ENCODE measurements at places on chromosomes 16 and 17.

GRCh38 chr17:1608676-1609075, 20.0 kb downstream of the SLC43A2 start:
- no peak for DNase-seq

DNA sequence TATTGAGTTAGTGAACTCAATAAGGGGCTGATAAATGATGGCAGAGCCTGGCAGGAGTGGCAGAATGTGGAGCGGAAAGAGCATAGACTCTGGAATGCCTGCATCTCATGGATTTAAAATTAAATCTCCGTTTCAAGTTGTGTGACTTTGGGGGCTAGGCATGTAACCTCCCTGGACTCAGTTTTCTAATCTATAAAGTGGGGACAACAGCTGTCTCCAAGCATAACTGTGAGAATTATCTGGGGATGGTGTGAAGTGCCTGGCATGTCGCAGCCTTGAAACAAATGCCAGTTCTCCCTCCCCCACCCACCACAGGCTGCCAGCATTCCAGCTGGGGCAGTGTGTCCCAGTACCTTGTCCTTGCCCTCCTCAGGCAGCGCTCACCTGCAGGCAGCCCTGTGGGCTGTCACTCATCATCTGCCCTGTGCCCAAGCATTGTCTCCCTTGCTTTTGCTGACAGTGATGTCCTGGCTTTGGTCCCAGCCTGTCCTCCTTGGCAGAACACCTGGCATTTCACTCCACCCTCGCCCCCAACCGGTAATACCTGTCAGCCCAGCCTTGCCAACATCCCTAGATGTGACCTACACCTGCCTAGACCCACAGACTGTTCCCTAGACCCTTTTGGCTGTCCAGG, 129.6 kb downstream of the MRM1 start:
- DNase-seq, result no peak

GRCh38 chr17:50221266-50221863, 19.9 kb upstream of the COL1A1 start:
- no peak for DNase-seq

DNA sequence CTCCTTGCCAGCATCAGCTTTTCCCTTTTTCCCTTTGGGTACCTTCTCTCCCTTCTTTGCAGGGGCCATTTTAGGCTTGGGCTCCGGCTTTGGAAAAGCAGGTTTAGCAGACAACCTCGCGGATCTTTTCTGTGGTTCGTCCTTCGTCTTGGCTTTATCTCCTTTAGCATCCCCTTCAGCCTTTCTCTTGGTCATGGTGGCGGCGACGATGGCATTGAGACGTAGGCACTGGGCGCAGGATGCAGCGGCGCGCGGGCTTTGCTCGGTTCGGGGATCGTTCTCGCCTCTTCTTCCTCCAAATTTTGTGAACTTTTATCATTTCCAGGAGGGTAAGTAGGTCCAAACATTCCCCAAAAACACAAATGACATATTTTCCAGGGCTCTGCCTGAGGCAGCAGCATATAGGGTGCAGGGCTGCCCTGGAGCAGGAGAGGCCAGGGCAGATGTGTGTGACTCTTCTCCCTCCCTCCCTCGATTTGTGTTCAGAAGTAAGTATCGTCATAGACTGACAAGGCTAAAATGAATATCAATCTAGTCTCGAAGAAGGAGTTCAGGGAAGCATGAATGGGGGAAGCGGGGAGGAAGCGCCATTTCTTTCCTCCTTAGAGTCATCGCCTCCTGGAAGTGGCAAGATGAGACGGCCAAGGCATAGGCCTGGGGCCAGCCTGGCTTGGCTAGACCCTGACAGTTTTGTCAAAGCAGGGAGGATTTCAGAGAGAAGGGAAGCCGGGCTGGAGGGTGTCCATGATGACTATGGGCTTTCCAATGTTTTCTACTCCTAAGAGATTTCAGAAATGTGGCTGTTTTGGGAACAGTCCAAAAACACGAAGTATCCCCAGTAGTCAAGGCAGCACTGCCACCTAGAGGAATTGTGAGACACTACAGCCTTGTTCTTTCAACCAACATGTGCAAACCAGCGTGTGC, 13.2 kb downstream of the CHCT1 start:
- peak; percentile 73 for DNase-seq

DNA sequence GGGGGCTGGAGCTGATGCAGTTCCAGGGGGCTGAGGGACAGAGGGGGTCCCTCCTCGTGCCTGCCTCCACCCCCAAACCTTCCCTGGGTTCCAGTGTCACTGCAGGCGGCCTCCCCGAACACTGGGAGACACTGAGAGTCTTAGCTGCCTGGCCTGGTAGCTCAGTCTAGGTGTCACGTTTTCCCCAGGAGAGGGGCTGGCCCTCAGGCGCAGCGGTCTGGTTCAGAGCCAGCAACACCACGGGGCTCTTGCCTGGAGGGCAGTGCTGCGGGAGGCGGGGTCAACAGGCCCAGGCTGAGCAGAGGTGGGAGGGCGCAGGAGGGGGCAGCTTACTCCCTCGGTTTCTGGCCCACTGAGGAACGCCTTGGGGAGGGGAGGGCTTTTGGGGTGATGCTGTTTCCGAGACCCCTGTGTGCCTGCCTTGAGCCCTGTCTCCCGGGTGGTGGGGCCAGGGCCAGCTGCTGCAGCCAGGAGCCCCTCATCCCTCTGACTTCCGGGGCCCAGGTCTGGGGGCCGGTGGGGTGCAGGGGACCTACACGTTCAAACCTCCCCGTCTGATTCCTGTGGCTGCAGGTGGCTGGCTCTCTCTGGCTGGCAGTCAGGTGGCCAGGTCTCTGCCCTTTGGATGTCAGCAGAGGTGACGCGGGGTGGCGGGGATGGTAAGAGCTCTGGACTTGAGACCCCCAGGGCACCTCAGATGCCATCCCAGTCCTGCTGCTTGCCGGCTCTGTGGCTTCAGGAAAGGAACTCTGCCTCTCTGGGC, 89.3 kb upstream of the GSE1 start:
- peak; percentile 87 for DNase-seq

DNA sequence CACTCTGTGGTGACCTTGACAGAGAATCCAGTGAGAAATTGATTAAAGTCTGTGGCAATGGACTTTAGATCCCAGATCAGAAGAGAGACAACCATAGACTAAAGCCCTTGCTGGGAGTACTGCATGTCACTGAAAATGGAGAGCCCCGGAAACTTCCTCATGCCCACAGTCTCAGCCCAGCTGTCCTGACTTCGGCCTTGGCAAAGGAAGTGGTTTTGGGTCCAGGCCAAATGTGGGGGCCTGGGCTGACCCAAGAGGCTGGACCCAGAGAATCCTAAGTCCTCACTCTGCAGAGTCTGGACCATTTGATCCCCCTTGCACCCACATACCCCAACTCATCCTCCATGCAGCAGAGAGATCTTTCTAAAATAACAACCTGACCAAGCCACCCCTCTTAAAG, 4.7 kb upstream of the BEAN1 start:
- DNase-seq, result no peak

- no peak for DNase-seq
Observed at GRCh38 chr16:23407436-23408127, 45.4 kb downstream of the COG7 start.

- DNase-seq, result no peak
Observed at GRCh38 chr16:20147091-20147490, 73.4 kb upstream of the GPR139 start.

GRCh38 chr16:47622451-47623176, 161.5 kb downstream of the PHKB start:
- no peak for DNase-seq

GRCh38 chr17:13384626-13385025, 217.1 kb downstream of the HS3ST3A1 start:
- DNase-seq, result no peak

DNA sequence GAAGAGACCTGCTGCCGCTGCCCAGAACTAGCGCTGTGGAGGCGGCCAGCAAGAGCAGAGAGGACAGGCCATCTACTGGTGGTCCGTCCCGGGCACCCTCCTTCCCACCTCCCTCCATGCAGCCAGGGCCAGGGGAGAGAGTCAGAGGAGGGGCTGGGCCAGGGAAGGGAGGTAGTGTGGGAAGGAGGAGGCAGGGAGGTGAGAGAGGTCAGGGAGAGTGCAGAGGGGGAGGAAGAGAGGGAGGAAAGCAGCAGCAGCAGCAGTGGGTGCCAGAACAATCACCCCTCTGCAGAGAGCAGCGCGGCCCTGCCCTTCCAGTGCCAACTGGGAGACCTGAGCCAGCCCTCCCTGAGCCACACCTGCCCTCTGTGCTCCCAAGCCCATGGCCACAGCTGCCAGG, 6.6 kb downstream of the C16orf95 start:
- DNase-seq, result no peak

DNA sequence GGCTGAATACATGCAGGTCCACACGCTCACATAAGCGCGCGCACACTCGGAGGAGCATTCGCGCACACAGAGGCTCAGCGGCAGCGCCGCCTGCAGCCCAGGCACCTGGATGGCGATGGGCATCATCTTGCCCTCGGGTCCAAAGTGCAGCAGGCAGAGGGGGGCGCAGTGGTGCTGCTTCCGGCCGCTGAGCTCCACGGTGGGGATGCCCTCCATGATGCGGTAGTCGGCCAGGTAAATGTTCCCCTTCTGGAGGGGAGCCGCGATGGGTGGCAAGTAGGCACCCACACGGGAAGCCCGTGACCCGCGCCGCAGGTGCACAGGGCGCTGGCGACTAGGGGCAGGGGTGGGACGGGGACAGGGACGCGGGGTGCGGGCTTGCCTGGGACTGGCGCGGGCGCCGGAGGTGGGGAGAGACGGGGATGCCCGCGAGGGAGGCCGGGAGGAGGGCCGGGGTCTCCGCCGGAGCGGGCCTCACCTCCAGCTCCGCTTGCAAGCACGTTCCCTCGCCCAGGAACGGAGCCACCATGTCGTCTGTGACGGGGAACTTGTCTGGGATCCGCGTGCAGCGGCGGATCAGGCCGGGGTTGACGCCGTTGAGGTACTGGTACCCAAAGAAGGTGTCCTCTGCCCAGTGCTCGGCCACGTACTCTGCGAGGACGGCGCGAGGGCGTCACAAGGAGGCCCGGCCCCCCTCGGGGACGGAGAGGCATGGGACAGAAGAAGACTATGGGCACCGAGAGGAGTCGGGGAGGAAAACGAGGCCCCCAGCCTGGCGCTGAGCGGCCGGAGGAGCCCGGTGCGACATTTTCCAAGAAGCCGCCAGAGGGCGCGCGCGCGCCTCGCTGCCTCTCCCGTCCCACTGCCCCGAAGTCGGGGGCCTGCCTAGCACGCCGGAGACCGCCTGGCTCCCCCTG, 8.0 kb downstream of the ALOX12B start:
- peak; percentile 70 for DNase-seq

GRCh38 chr16:68310437-68310773, 341 bp downstream of the SLC7A6OS start:
- DNase-seq, result peak; percentile 18

GRCh38 chr16:31134091-31134571, 1.4 kb downstream of the PRSS8 start:
- DNase-seq, result peak; percentile 84

GRCh38 chr16:35711958-35712357, 2252.5 kb downstream of the TP53TG3F start:
- no peak for DNase-seq

DNA sequence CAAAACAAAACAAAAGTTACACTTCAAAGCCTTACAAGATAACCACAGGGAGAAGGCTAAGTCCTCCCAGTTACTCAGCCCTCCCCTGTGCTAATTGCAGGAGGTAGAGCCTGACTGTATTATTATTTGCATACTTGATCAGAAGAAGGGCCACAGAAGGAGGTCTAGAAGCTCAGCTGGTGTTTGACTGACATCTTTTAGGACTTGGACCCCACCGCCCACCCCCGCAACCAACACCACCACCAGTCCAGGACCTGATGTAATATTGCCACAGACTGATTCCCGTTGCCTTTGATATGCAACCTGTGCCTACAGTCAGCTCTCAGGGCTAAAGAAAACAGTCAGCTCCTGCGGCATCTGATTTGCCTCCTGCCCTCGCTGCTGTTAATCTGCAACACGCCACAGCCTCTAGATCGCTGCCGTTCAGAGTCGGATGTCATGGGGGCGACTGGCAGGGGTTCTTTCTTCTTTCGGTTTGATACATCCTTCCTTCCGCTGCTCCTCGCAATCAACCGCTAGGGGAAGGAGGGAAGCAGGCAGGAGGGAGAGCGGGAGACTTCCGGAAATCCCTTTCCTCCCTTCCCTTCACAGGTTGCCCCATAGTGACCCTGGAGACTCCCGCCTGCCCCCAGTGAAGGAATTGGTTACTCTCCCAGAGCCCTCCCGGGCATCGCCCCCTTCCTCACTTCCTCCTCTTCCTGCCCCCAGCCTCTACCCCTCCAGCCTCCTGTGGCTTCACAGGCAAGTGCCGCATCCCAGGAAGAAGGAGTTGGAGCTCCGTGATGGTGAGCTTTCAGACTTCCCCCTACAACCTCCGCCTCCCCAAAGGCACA, 90.5 kb upstream of the SOX9 start:
- peak; percentile 74 for DNase-seq

- no peak for DNase-seq
Observed at GRCh38 chr17:44548376-44549230, 8.7 kb upstream of the FZD2 start.

GRCh38 chr17:81239714-81240555, 817 bp downstream of the NDUFAF8 start:
- no peak for DNase-seq

DNA sequence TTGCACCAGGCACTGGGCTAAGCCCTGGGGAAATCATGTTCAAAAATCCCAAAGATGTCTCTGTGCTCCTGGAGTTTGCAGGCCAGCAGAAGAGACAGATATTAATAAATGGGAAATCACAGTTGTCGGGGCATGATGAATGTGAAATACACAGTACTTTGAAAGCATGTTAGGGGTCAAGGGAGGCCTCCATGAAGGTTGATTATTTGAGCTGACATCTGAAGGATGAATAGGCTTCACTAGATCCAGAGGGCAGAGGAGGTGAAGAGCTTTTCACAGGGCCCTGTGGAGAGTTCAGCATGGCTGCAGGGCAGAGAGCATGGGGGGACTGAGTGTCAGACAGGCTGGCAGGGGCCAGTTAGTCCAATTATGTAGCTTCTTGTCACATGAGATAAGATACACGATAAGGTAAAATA, 2.6 kb downstream of the ANKRD40CL start:
- no peak for DNase-seq

DNA sequence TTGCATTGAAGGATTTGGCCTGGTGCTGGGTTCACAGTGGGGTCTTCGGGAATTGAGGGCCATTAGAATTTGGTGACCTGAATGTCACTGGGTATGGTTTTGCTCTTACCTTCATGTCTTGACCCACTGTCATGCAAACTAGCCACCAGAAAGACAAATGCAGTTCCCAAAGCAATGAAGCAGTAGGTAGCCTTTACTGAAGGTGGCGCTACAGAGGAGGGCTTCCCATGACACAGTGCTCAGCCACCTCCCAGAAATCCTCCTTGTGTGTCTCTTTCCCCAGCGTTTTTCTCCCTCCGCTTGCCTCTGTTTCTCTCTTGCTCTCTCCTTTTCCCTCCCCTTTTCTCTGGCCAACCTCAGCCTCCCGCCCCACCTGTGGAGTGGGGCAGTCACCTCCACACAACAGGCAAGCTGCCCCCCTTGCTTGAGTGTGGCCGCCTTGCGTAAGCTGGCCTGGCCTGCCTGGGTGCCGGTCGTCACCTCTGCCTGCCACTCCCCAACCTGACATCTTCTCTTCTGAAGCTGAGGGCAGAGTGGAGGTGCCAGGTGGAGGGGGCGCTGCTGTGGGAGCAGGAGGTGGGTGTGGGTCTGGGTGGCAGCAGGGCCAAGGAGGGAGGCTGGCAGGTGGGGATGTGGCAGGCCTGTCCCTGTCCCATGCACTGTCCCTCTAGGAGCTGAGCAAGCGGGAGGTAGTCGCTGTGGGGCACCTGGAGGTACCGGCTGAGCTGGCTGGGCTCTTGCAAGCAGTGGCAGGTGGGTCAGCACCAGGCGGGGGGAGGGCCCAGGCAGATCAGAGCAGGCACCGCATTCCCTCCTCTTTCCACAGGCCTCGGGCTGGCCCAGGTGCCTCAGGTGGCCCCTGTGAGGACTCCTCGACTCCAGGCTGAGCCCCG, 34.7 kb downstream of the MYO15A start:
- DNase-seq, result peak; percentile 20

Data from BE2C (cell line).